ENCODE measurements at places on chromosomes 13 and 19. TPM values are rescaled to one million over a fixed set of nuclear protein-coding genes. Genes with fewer than 3 reads are reported as not detected.

Gene PSG6
- not detected for total RNA-seq

Gene FCHO1
- total RNA-seq, result 0.82 TPM

Gene LILRB2
- total RNA-seq, result not detected

Gene WASF3
- total RNA-seq, result 6.0 TPM

Gene NLRP4
- not detected for total RNA-seq

Gene ATP8A2
- not detected for total RNA-seq

Gene APC2
- total RNA-seq, result 0.59 TPM

Gene MAMSTR
- 0.79 TPM for total RNA-seq

Gene XRCC1
- total RNA-seq, result 49.7 TPM

Gene GJA3
- 3.3 TPM for total RNA-seq

Gene ZNF723
- total RNA-seq, result not detected

Gene ZNF575
- not detected for total RNA-seq

Gene CCNA1
- 0.59 TPM for total RNA-seq

Gene INAFM1
- not detected for total RNA-seq

Gene NALCN
- total RNA-seq, result not detected

Gene PSG7
- total RNA-seq, result not detected

Gene ZNF415
- not detected for total RNA-seq

Gene SSC5D
- not detected for total RNA-seq

Gene ZNF611
- 5.3 TPM for total RNA-seq

Measured in MG63 (cell line).